ENCODE measurements at places on chromosomes 6 and 20.

DNA sequence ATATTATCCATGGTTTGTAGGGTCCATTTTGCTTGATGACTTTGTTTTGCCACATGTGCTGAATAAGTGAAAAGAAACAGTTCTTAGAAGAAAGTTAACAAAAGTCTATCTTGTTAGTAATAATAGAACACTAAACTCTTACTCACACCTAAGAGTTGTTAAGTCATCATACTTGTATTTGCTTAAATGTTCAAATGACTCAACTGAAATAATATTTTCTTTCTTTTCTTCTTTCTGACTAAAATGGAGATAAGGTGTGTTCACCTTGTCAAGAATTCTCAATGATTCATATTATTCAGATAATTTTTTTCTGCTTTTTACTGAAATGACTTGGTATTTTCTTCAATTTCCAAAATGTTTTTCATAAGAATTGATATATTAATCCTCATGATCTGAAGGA lies 327.2 kb downstream of the HTR1B start:
- DNase-seq = no peak

GRCh38 chr6:39452306-39453145 lies 130.0 kb upstream of the KCNK16 start:
- DNase-seq = no peak

GRCh38 chr6:17820055-17820454 lies 113.3 kb upstream of the NUP153 start:
- DNase-seq = no peak

DNA sequence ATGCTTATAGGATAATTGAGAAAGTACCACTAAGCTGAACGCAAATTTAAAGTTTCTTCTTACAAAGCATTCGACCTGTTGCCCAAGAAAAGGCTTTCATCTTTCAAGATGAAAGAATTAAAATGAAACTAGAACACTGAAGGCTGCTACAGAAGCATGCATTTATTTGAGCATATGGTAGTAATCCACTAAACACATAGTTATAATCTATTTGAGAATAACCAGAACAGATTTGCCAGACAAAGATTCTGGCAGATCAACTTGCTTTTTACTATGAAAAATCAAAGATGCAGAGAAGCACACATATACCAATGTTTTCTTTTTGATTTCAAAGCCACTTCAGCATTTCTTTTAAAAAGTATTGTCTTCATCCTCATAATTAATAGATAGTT lies 412.2 kb downstream of the UTRN start:
- DNase-seq = no peak

DNA sequence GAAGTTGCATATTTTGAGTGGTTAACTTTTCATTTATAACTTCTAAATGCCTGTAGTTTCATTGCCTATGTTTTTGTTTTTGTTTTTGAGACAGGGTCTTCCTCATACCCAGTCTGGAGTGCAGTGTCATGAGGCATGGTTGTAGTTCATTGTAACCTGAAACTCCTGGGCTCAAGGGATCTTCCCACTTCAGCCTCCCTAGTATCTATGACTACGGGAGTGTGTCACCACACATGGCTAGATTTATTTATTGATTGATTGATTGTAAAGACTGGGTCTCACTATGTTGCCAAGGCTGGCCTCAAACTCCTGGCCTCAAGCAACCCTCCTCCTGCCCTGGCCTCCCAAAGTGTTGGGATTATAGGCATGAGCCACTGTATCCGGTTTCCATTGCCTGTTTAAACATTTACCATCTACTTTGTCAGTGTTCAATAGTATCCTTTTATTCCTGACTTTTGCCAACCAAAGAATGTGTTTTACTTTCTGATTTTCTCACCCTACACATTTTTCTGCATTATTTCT lies 144.6 kb downstream of the CDKAL1 start:
- DNase-seq = no peak

GRCh38 chr20:4810426-4811019 lies 88.8 kb downstream of the PRND start:
- DNase-seq = no peak

DNA sequence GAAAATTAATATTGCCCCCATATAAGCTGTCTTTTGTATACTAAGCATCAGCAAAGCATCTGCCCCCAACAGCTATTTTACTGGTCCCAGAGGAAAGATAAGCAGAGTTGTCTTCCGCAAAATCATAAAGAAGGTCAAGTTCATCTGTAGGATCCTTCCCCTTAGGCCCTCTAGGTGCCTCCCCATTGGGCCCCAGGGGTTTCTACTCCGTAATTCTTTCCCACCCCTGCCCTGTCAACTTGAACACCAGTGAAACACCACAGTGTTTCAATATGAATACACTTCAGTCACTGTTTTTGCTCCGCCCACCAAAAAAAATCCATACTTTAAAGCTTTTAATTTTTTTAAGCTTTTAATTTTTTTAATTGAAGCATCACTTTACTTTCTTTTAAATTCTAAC lies 159.2 kb downstream of the ATXN1 start:
- DNase-seq = no peak

GRCh38 chr20:560680-561079 lies 17.1 kb upstream of the CSNK2A1 start:
- no peak for DNase-seq

GRCh38 chr6:131762984-131763383 lies 44.8 kb upstream of the ENPP1 start:
- DNase-seq = no peak

DNA sequence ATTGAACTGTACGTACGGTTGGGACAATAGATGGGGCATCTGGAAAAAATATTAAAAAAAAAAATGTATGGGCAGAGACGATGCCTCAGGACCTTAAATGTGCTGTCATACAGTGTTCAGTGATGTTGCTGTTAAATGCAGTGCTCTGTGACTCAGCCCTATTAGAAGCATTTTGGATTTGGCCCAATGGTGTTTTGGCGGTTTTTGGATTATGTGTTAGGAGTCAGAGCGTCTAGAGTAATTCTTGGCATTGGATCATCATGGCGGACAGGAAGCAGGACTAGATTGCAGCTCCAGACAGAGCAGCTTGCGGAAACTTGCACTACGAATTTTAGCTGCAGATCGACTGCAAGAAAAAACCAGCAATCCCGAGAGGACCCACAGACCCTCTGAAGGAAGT lies 280.0 kb downstream of the SOX4 start:
- no peak for DNase-seq

GRCh38 chr6:9875605-9876353 lies 539.1 kb downstream of the TFAP2A start:
- DNase-seq = no peak

- DNase-seq = no peak
Observed at GRCh38 chr20:32986331-32986966, 17.8 kb downstream of the SUN5 start.

- DNase-seq = no peak
Observed at GRCh38 chr20:36830791-36831691, 44.9 kb upstream of the TLDC2 start.

- DNase-seq = no peak
Observed at GRCh38 chr20:64158346-64159285, 5.6 kb upstream of the MYT1 start.

All from stimulated activated CD4-positive, alpha-beta T cell treated with anti-CD3 and anti-CD28 coated beads, TNF-alpha, amount 100 ng/mL, for 1 hour (primary cell).